CD4-positive, alpha-beta T cell treated with Interleukin-1 beta for 1 hour (primary cell): ENCODE measurements at places on chromosomes 5 and 9.

DNA sequence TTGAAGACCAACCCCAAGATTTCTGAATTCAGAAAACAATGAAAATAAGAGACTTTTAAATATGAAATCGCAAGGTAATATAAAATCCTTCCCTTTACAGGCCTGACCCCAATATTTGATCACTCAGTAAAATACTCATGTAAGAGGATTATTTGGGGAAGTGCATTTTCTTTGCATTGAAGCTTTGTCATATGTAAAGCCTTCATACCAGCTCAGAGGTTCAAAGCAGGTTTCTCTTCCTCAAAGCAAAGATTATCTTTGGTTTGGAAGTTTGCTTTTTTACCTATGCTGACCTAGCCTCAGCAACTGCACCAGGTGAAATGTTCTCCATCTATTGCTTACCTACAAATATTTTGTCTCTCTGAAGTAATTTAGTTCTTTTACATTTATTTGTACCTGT is 106.5 kb upstream of the PARP8 start:
- no peak for DNase-seq

GRCh38 chr9:995192-995591 is 18.7 kb downstream of the DMRT3 start:
- no peak for DNase-seq

DNA sequence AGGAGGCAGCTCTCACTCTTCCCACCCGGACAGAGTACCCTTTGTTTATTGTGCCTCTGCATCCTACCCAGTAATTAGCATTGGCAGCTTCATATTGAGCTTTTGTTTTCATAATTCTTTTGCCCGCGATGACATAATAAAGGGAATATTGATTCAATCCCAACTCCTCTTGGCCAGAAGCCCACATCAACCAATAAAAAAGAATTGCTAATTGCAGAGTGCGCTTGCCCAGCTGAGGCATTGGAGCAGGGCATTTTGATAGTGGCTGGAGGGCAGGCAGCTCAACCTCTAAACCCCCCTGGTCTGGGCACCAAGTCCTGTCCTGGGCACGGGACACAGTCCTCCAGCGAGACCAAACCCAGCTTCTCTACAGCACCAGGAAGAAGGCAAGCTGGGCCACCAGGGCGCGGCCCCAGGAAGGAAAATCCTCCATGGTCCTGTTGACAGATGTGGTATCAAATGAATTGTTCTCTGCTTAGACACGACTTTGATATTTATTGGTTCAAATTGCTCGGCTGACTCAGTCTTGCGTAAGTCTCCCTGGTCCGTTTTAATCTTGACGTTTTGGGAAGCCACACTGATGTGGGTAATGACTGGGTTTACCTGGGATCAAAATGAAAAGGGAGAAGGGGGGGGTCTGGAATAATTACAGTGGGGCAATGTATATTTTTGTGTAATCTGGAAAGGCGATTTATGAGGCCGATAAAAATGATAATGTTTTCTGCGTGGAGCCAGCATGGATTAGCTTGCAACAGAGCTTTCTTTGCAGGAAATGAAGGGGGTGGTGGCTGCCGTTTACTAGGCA is 220.7 kb upstream of the MSX2 start:
- no peak for DNase-seq

- DNase-seq = no peak
These were observed 3.2 kb downstream of the TDRD7 start for GRCh38 chr9:97415146-97415545.

DNA sequence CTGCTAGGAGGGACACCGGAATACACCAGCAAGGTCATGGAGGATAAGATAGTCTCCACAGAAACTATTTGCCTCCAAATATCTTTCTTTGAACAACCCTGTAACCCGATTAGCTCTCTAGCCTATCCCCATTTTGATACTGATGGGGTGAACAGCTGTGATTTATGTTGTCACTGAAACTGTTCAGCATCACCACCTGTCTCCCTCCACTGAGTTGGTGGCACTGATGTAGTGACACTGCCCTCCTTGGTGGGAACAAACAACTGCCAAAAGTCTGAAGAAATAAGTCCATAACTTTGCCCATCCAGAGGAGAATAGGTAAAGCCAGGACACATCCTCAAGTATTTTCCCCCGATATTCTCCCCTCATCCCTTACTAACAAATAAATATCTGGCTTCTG is 24.3 kb upstream of the KCNV2 start:
- DNase-seq = no peak

DNA sequence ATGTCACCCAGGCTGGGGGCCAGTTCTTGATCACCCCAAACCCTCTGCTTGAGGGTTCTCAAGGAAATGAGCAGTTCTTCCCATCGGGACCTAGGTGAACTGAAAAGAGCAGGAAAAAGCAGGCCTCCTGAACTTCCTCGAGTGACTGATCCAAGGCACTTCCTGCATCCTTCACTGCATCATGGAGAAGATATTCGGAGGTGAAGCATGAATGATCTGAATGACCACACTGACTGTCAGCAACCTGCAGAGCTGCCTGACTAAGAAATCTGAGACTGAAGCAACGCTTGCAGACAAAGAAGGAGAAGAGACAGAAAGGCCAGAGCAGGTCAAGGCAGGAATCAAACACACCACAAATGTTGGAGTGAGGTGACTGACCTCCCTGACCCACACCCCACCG is 420.2 kb downstream of the AGTPBP1 start:
- no peak for DNase-seq

DNA sequence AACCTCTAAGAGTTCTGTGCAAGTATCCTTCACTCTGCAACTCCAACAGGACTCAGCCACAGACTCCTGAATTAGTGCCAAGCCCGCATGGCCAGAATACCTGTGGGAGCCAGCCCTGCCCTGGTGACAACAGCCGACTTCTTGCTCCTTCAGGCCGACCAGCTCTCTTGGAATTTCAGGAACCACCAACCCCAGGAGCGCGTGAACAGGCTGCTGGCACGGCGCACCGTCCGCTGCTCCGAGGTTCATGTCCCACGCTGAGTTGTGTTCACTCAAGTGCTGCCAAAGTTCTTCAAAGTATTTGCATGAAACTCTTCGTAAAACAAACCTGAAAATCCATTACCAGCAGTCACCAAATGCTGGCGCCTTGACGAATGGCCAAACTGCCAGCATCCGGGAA is 232.8 kb downstream of the NR2F1-AS1 start:
- no peak for DNase-seq

- DNase-seq = no peak
These were observed 49.2 kb downstream of the KIAA1958 start for GRCh38 chr9:112535811-112536210.

GRCh38 chr5:59864718-59865117 is 28.8 kb downstream of the PDE4D start:
- no peak for DNase-seq

- no peak for DNase-seq
These were observed 63.1 kb downstream of the RCL1 start for GRCh38 chr9:4855841-4856240.

DNA sequence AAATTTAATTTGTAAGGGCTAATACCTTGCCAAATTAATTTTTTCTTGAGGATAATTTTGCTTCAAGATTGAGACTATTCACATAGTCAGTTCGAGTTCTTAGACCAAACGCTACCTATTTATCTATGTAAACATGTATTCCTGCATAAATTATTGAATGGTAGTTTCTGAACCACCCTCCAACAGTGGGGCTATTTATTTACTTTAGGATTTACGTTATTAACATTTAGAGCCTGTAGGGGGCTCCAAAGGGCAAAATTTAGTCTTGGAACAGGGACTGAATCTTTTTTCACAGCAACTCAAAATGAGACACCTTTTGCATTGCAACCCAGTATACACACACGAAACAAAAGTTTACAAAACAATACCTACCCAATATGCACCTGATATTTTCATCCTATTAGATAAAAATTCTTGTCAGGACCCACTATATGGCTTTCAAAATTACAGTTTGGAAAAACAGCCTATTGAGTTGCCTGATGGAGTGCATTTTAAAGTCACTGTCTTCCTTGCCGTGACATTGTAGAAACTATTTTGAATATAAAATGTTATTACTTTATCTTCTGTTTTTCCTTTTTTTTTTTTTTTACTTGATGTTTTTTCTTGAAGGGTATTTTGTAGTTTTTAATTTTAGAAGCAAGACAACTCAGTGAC is 47.1 kb upstream of the POU4F3 start:
- DNase-seq = no peak

DNA sequence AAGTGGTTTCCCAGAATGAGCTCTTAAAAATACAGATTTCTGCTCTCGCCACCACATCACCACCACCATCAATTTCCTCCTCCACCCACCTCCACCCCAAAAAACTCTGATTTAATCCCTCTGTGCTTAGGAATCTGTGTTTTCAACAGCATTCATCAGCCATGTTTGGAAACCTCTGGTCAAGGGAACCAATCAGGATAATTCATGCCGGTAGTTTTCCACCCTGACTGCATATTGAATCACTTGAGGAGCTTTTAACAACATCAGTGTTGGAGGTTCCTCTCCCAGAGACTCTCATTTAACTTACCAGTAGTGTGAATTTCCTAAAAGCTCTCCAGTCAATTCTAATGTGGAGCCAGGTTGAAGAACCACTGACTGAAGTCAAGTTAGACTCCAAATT is 46.0 kb upstream of the DAB2 start:
- DNase-seq = no peak

DNA sequence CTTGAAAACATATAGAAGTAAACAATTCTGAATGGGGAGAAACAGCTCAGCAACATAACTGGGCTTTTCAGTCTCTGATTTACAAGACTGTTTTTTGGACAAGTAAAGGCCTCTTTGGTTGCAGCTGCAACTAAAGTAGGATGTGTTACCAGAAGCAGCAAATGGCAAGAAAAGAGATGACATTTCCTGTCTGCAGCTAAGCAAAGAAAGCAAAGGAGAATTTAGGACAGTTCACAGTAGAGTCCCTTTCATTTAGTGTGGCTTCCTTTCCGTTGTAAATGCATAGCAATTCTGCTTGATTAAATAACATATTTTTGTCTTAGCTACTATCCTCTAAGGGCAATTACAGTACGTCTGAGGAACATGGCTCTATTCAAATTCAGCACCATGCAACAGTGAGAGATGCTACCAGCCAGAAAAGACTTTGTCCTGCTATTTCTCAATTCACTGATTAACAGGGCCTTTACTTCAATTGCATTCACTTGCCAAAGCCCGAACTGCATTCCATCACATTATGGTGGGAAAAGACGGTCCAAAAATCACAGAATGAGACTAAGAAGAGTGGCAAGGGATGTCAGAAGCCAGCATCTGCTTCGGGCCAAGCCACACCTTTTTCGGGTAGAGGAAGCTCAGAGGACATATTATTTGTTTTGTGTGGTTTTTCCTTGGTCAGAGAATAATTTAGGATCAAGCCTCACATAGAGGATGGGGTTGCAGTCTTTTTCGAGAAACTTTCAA is 107.7 kb downstream of the SEMA6A start:
- DNase-seq = no peak

DNA sequence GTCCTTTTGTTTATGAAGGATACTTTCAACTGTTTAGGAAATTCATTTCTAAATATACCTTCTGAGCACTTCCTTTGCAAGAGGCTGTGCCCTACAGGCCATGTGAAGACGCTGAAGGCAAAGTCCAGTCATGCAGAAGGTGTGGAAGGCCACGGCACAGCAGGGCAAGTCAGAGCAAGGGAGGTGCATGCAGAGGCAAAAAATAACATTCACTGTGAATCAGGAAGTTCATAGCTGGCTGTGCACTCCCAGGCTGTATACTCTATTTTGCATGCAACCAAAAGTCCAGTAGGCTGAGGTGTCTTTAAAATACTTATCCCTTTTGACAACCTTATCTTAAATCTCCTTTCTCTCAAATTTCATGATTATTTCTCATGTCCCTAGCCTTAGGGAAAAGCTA is 50.3 kb downstream of the GNAQ start:
- DNase-seq = no peak

- DNase-seq = no peak
These were observed 206.0 kb upstream of the TLX3 start for GRCh38 chr5:171102877-171103610.

DNA sequence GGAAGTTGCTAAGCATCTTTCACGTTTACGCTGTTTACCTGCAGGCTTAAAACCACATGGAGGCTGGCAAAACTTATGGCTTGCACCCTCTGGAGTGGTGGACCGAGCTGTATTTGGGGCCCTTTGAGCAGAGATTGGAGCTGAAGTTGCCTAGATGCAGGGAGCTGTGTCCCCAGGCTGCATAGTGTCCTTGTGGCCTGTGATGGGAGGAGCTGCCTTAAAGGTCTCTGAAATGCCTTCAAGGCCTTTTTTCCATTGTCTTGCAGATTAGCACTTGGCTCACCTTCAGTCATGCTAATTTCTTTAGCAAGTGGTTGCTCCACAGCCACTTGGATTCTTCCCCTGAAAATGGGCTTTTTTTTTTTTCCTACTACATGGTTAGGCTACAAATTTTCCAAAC is 81.5 kb upstream of the CHD1 start:
- no peak for DNase-seq

DNA sequence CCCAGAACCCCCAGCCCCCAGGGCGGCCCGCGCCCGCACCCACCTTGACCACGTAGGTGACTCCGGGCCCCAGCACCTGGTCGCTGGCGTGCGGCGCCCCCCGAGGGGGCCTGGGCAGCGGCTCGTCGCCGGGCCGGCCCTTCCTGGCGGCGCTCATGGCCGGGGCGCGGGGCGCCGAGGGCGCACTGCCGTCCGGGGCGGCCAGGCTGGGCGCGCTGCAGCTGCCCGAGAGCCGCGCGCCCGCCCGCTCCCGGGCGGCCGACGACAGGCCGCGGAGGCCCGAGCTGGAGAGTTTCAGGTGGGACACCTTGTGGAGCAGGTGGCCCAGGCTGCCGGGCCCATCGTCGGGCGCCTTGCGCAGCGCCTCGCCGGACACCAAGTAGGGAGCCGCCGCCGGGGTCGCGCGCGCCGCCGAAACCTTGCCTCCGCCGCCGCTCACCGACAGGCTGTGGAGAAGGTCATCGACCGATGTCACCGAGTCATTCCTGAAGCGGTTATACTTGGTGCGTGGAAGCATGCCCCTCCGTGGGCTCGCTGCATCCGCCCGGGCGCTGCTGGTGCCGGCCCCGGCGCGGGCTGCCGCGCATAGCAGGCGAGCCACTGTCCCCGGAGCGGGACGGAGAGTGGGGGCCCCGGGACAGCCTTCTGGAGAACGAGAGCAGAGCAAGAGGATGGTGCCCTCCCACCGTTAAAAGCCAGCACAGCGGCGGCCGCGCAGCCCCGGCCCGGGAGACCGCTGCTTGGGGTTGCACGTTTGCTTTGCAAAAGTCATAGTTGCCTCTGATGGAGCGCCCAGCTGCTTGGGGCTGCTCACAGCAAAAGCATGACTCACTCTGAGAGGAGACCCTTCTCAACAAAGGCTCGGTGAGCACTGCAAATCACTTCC is at the start of gene SHC3:
TSS of gene SHC3 (minus strand) at position 875 of the 886 bp plus-strand sequence. CDS start at position 517, 358 bp downstream.
- DNase-seq = no peak

GRCh38 chr5:79834098-79834753 is 144.6 kb downstream of the CMYA5 start:
- DNase-seq = no peak

DNA sequence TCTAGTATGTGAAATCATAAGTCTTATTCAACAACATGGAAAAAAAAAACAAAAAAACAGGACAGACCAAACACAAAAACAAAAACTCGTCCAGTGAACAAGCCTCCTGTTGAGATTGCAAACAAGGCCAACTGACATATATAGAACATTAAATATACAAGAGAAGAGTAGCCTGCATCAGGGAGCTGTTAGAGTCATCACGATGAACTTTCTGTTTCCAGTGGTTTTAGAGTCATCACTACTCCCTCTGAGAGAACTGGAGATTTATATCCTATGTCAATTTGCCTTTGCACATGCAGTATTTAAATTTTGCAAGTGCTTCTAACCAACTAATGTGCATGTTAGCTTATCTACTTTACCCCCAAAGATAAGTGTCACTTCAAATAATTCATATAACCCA is 9.9 kb downstream of the SNCAIP start:
- no peak for DNase-seq

- DNase-seq = no peak
These were observed 11.2 kb downstream of the ACO1 start for GRCh38 chr9:32395510-32396216.

- no peak for DNase-seq
These were observed 625.4 kb downstream of the IRX1 start for GRCh38 chr5:4221048-4221447.
